ENCODE measurements at places on chromosomes 13 and 19.

DNA sequence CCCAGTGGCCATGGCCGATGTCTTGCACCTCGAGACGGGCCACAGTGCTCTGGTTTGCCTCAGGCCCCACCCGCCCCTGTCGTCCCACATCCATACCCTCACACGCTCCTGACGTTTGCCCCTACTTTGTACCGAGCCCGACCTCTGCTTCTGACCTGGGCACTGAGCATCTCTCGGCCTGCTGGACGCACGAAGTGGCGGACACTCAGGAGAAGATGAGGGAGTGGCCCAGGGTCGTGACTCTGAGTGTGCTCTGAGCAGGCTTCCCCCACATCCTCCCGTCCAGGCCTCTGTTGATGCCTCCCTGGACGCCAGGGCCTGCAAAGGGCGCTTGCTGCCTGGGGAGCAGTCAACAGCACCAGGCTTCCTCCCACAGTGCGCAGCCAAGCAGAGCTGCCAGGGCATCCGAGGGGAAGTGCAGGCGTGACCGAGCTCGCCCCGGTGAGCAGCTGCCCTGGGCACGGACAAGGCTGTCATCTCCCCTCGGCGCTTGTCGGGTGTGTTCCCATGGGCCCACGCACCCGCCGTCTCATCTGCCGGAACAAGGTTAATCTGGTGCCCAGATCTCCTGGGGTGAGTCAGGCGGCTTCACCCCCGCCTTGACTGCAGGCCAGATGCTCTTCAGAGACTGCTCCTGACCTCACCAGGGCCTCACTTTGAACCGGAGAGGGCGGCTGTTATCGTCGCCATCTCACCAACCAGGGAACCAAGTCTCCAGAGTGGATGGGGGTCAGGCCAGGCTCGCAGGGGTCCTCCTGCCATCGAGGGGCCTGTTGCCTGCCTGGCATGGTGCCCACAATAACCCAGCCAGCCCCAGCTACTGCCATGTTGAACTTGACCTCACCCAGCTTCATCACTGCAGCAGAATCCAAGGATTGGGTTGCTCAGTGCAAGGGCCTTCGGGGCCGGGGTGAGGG, 27.2 kb downstream of the COMP start:
- no peak for DNase-seq

GRCh38 chr19:14006766-14007562, 844 bp upstream of the RFX1 start:
- DNase-seq: no peak

DNA sequence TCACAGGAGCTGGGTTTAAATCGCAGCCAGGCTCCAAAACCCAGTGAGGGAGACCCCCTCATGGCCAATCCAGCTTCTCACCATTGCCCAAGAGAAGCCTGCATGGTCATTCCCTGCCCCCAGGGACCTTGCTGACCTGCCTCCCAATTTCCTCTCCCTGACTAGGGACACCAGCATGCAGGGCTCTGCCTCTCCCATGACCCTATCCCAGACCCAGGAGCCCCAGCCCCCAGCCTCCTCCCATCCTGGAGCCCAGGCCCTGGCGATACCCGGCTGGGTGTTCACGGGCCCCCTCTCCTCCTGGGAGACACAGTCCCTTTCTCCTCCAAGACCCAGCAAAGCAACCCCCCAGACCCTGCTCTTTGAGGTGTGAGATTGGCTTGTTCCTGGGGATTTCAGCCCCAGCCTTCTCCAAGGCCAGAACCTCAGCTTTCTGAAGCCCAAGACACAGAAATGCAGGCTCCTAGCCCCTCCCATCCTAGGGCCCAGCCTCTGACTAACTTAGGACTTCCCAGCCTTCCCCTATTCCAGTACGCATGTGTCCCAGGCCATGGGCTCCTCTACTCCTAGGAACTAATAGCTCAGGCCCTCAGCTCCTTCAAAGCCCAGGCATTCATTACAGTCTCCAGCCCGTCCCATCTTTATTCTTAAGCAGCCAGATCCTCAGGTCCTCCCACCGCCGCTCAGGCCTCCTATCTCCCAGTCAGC, 1.1 kb downstream of the GYS1 start:
- no peak for DNase-seq

- DNase-seq: no peak
Observed at GRCh38 chr19:23075031-23075733, 41.6 kb upstream of the ZNF730 start.

- no peak for DNase-seq
Observed at GRCh38 chr13:112903071-112903577, 65.9 kb upstream of the MCF2L start.

GRCh38 chr19:11710313-11710712, 28.4 kb downstream of the ZNF823 start:
- DNase-seq: no peak

- DNase-seq: no peak
Observed at GRCh38 chr19:38139122-38139521, 84.9 kb downstream of the DPF1 start.

GRCh38 chr19:32813862-32814425, 55.6 kb downstream of the SLC7A9 start:
- DNase-seq: no peak

Measured in activated CD8-positive, alpha-beta memory T cell treated with anti-CD3 and anti-CD28 coated beads for 4 hours (primary cell).